ENCODE measurements at places on chromosomes 12 and 14.

- peak; percentile 70 for DNase-seq
Observed at GRCh38 chr12:116366456-116366776, 88.9 kb upstream of the MED13L start.

DNA sequence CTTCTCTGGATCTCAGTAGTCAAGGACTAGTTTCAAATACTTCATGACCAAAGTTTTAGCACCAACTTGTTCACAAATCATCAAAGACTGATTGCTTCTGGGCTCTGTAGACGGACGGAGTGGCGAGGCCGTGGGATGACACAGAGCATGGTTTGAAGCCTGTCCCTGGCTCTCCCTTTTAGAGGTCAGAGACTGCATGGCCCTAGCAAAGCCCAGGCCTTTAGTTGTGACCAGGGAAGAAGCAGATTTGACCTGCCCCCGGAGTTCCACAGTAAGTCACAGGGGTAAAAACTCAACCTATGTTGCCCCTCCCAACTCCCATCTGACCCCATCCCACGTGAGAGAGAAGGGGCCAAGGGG is 90.4 kb downstream of the SYNE3 start:
- no peak for DNase-seq

GRCh38 chr14:56044196-56044595 is 74.0 kb upstream of the PELI2 start:
- no peak for DNase-seq

- no peak for DNase-seq
Observed at GRCh38 chr12:73798523-73798922, 739.1 kb upstream of the ATXN7L3B start.

DNA sequence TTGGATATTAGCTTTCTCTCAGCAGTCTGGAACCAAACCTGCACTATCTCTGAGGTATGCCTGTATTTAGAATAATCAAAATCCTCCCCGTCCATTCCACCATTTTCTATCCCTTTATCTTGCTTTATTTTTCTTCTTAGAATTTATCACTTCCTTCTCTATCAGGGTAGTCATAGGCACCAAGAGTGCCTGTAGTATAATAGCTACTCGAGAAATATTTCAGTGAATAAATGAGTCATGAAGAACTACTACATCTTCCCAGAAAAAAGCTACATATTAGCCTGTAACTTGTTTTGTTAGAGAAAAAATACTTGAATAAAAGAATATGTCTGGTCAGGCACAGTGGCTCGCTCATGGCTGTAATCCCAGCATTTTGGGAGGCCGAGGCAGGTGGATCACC is 4.3 kb downstream of the SLC2A14 start:
- no peak for DNase-seq

DNA sequence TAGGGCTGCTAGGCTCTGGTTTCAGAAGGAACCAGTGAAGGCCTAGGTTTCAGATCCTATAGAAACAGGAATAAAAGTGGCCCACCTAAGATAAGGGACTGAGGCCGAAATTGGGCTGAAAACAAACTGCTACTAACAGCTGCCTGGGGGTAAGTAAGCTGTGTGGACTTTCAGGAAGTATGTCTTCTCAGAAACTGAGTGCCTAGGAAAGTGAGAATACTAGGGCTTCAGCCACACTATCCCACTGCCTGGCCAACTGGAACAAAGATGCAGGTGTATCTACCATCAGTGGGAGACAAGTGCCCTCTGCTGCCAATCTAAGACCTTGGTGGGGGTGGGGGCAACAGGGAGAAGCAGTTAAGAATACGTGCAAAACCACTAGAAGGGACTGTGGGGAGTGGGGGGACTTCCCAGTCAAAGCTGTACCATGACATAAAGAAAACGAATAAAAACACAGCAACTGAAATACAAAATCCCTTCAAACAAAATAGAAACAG is 82.5 kb downstream of the MED13L start:
- no peak for DNase-seq

DNA sequence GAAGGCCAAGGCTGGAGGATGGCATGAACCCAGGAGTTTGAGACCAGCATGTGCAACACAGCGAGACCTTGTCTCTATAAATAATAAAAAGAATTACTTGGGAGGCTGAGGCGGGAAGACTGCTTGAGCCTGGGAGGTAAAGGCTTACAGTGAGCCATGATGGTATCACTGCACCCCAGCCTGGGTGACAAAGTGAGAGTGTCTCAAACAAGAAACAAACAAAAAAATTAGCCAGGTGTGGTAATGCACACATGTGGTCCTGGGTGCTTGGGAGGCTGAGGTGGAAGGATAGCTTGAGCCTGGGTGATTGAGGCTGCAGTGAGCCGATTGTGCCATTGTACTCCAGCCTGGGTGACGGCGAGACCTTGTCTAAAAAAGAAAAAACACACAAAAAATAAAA is 1.7 kb upstream of the GPRC5A start:
- no peak for DNase-seq

- no peak for DNase-seq
Observed at GRCh38 chr12:119748497-119748896, 80.6 kb downstream of the PRKAB1 start.
